AML-193 (cell line): ENCODE measurements at places on chromosomes 3 and 15.

DNA sequence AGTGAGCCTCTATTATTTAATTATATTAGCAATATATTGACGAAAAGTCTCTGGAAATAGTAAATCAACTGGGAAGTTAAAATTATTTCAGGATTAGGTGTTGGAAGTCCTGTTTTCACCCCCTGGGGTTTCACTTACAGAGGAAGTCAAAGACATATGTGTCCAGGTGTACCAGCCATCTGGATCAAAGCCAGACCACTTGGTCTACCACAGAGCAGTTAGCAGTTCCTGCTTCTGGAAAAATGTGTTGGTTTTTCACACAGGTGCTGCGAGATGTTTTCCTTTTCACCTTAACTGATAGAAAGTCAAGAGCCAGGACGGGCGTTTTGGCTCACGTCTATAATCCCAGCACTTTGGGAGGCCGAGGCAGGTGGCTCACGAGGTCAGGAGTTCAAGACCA, 13.1 kb downstream of the MME start:
- no peak for DNase-seq

GRCh38 chr3:100780071-100780622, 70.9 kb downstream of the TFG start:
- DNase-seq = no peak

DNA sequence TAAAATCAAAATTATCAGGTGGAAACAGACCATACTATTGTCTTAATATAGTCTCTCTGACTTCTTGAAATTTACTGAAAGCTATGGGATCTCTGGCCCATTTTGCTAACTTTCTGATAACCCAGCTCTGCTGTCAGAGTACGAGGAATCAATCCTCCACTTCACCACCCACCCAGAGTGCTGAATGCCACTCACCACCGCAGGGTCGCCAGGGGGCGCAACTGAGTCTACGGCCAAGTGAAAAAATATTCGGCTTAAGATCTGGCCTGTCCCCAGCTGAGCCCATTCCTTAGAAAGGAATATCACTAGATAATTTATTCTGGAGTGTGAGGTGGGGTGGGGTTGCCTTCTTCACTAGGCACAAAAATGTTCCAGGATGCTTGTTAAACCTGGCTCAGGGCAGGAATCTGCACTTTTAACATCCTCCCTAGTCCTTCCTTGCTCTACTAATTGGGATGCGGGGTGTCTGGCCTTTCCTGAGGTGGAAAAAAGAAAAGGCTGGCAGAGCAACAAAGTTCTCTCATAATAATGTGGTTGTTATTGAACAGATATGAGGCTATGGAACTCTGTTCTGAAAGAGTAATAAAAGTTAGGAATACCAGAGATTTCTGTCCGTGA, 520.6 kb downstream of the MFSD1 start:
- peak; percentile 41 for DNase-seq

GRCh38 chr3:22745321-22745720, 457.8 kb upstream of the UBE2E2 start:
- DNase-seq = no peak

- peak; percentile 57 for DNase-seq
These were observed 2.6 kb downstream of the CCDC9B start for GRCh38 chr15:40338041-40338657.

DNA sequence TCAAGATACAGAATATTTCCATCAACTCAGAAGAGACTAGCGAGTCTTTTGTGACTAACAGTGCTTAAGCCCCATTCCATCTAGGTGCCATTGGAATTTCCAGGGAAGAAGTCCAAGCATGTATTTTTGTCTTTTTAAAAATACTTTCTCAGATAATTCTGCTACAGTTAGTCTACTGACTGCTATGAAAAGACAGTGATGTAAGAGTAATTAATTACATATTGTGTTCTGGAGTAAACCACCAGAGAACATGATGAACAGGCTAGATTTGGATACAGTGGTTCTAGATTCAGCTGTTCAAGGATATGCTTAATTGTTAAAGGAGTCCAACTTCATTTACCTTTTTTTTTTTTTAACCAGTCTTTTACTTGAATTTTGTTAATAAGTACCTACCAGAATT, 34.8 kb upstream of the PAK6 start:
- DNase-seq = no peak

- DNase-seq = no peak
These were observed 4.6 kb downstream of the FSIP1 start for GRCh38 chr15:39778021-39778420.

DNA sequence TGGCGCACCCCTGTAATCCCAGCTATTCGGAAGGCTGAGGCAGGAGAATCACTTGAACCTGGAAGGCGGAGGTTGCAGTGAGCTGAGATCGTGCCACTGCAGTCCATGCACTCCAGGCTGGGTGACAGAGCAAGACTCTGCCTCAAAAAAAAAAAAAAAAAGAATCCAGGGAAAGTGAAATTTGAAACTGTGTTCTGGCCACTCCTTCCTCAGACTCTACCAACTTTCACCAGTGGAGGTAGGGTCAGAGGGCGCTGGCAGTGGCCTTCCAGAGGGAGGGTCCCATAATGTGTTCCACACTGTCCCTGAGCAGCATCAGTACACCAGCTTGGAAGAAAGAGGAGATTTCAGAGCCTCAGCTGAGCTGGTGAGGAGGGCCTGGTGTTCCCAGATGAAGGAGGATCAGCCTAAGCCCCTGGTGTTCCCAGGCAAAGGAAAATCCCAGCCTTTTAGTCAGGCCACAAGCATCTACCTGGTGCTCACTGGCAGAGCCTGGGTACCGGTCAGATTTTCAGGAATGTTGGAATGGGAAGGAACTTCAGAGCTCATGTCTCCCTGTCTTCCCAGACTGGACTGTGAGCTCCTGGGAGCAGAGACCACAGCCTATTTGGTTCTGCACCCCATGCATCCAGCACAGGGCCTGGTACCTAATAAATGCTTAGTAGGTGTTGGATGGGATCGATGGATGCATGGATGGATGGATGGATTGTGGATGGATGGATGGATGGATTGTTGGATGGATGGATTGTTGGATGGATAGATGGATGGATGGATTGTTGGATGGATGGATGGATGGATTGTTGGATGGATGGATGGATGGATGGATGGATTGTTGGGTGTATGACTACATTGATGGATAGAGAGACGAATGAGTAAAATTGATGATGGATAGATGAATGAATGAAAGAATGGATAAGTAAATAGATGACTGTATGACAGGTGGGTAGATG, 117.9 kb downstream of the CORO2B start:
- DNase-seq = no peak

DNA sequence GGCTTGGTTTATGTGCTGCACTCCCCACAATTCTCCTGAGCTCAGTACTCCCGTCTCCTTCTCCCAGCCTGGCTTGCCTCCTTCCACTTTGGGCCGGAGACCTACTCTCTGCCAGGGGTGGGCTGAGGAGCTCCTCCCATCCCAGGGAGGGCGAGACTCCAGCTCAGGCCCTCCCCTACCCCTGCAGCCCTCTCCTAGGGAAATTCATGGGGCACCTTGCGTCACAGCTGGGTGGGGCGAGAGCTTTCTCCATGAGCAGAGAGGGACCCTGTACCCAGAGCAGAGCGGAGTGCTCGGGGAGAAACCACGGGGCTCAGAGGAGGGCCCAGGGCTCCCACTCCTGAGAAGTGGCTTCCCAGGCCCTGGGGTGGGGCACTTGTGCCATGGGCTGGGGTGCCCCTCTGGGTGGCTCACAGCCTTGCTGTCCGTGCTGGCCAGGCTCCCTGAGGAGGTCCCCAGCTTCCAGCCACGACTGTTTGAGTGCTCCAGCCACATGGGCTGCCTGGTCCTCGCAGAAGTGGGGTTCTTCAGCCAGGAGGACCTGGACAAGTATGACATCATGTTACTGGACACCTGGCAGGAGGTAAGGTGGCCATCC, 13.3 kb downstream of the VILL start:
- no peak for DNase-seq

- DNase-seq = no peak
These were observed 164.9 kb upstream of the ADAMTS9 start for GRCh38 chr3:64852738-64853137.

DNA sequence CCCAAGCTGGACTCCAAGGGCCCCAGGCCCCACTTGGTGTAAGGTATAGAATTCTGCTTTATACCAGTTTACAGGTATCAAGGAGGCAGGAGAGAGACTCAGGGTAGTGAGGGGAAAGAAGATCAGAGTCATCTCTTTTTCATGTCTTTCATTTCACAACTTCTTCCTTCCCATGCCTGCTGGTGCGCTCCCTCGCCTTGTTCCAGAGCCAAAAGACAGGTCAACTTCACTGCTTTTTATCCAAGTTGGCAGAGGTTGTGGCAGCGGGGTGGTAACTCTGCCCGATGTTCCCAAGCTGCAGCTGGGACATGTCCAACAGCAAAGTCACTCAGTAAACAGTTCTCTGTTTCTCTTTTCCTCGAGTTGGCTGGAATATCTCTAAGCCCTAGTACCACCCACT, 86.3 kb upstream of the TCF12 start:
- DNase-seq = no peak

- DNase-seq = peak; percentile 32
These were observed 140.1 kb downstream of the SMAD6 start for GRCh38 chr15:66841953-66842681.

GRCh38 chr3:139689708-139690228, 12.0 kb upstream of the NMNAT3 start:
- DNase-seq = no peak

DNA sequence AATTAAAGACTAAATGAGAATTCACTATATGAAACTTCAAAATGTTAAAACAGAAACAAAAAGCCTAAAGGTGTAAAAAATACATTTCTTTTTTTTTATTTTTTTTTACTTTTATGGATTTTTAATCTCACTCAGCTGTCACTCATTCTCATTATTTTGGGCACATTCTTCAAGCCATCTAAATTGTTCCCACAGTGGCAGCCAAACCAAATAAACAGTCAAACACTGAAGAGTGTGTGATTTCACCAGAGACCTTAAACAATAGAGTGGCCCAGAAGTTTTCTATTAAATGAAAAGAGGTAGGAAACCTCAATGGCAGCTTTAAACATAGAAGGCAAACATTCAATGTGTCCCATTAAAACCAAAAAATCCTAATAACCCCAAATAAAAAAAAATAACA, 616.1 kb downstream of the OTOL1 start:
- DNase-seq = no peak

DNA sequence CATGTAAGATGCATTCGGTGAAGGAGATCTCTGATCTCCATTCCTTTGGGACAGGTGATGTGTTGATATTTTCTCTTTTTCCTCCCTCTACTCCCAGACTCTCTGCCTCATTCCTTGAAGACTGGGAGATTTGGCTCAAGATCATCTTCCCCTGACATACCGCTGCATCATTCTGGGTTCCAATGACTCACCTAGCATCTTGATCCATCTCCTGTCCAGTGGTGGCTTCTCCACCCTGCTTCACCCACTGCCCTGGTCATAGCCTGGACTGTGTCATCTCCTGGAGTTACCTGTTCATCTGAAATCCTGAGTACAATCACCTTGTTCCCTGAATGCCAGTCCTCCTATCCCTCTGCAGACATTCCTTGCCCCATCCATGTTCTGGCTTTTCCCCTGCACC, 57.4 kb upstream of the TRAK1 start:
- no peak for DNase-seq

DNA sequence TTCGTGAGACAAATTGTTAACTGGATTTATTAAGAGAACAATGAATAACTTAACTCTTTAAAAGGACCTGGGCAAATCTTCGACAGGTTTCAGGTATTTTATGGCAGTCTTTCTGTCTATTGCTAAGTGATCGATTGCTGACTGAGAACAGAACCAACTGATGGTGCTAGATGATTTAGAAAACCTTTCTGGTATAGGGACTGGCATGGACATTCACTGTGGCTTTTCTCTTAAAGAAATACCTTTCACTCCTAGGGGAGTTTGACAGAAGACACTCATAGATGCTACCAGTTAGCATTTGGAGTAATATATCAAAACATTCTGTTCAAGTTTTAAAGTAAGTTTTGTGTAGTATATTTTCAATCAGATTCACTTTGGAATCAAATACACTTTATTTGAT, 654 bp downstream of the PPARG start:
- no peak for DNase-seq

GRCh38 chr15:41148065-41148464, 32.0 kb upstream of the INO80 start:
- no peak for DNase-seq

GRCh38 chr3:32968166-32968919, 16.9 kb downstream of the CCR4 start:
- DNase-seq = no peak

GRCh38 chr3:61239871-61240270, 11.4 kb downstream of the FHIT start:
- DNase-seq = no peak

GRCh38 chr3:60079076-60079475, 1029.3 kb upstream of the CFAP20DC start:
- no peak for DNase-seq

GRCh38 chr3:24160424-24161095, 215.5 kb downstream of the NR1D2 start:
- DNase-seq = no peak

GRCh38 chr3:43063114-43063513, 42.8 kb downstream of the POMGNT2 start:
- no peak for DNase-seq

- DNase-seq = no peak
These were observed 10.3 kb downstream of the GPR156 start for GRCh38 chr3:120274739-120275167.

DNA sequence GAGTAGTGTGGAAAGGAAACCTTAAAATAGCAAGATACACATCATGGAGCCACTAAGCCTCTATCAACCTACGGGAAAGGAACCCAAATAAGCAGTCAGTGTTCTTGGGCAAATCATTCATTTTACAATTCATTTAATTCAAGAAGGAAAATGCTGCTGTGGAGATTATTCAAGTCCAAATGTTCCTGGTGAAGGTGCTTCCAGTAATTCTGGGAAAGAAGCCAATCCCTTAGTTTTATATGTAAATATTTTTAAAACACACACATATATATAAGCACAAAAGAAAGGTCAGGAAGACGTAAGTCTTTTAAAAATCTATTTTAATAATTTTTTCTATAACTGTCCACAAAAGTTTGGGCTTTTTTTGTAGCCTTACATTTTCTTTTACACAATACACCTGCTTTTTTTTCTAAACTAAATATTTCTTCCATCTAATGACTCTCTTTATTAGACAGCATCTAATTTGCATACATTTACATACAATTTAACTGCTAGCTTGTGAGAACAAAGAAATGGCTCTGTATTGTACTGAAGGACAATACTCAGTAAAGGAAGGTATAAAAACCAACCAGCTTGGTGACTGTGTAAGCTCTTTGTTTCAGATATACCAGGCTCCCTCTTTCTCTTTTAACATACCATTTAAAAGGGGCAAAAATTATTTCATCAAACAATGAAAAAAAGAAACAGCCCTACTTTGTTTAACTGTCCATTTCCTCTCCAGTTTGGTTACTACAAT, 269.5 kb downstream of the ZBTB20 start:
- no peak for DNase-seq

- no peak for DNase-seq
These were observed 662 bp downstream of the UBL7 start for GRCh38 chr15:74460298-74460697.

- DNase-seq = peak; percentile 22
These were observed 43.8 kb upstream of the FBXL22 start for GRCh38 chr15:63553388-63553791.

DNA sequence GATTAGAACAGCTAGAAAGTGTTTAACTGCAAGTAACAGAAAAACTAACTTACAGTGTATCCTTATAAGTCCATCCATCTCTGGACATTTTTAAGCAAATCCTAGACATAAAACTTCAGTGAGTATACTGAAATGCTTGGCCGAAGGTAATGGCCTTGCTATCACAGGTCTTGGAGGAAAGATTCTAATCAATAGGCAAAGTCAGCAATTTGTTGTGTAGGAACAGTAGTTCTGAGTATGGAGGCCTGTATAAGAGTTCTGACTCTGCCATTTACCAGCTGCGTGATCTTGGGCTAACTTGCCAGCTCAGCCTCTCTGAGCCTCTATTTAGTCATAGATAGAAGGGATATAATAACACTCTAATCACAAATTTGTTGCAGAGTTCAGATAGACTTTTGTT, 328.1 kb downstream of the IL20RB start:
- no peak for DNase-seq
